ENCODE measurements at places on chromosomes 1 and 21.

GRCh38 chr21:25466470-25466869 is 140.8 kb downstream of the MRPL39 start:
- DNase-seq: no peak

DNA sequence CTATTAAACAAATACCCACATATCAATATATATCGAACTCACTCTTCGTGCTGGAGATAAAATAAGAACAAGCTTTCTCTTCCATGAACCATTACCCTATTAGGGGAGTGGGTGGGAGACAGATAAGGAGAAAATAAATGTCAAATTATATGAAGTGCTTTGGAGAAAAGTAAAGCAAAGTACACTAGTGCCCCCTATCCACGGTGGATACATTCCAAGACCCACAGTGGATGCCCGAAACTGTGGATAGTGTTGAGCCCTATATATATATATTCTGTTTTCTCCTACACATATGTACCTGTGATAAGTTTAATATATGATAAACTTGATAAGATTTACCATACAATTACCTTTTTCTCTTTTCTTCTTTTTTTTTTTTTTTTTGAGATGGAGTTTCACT is 54.6 kb downstream of the FH start:
- no peak for DNase-seq

DNA sequence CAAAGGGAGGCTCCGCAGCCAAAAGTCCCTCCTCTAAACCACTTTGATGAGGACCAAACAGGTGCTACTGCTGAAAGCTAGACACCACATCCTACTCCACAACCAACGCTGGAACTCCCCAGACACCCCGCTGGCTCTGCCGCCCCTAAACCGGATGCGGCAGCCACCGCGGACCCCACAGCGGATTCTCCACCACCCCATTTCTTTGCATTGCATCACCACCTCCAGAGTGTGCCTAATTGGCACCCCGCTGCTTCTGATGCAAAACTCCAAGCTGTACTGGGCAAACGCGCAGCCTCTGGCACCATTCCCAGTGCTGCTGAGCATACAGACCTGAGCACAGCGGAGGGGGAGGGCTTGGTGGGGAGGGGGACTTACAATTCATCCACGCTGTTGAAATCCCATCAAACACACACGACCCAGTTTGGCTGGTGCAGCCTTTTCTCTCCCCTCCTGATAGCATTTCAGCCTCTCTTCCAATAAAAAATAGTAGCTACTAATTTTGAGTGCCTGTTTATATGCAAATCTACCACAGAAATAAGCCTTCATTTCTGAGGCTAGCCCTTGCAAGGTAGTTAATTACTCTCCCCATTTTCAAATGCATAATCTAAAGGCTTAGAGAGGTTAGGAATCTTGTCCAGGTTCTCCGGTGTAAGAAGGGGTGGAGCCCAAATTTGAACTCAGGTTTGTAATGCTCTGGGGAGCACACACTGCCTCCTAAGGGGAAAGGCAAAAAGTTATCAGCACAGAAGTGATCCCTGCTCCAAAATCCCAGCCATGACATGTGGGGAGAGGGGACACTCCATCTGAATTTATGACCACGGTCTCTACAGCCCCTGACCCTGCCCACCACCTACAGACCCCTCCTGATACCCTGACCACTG is 12.2 kb upstream of the RGS16 start:
- DNase-seq: peak; percentile 99

GRCh38 chr1:209390764-209391163 is 192.8 kb upstream of the CAMK1G start:
- DNase-seq: no peak

- no peak for DNase-seq
Measured at GRCh38 chr21:43370091-43370658, 56.8 kb downstream of the SIK1 start.

GRCh38 chr1:109995536-109995935 is 11.0 kb downstream of the AHCYL1 start:
- DNase-seq: no peak

All from NB4 (cell line).